ENCODE measurements at places on chromosomes 13 and 19.
A peak's percentile ranks its signal among the peaks of the same experiment; 100 is the strongest.

DNA sequence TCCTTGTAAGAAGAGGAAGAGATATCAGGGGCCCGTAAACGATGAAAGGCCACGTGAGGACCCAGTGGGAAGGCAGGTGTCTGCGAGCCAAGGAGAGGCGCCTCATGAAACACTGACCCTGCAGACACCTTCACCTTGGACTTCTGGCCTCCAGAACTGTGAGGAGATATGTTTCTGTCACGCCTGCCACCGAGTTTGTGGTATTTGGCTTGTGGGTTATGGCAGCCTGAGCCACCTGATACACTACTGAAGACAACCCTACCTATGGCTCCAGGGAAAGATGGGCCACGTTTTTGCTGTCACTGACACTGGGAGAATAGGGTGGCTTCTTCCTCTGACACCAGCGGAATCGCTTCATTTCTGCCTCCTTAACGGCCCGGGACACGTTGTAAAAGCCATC, 217.5 kb upstream of the MAB21L1 start:
- DNase-seq: no peak

DNA sequence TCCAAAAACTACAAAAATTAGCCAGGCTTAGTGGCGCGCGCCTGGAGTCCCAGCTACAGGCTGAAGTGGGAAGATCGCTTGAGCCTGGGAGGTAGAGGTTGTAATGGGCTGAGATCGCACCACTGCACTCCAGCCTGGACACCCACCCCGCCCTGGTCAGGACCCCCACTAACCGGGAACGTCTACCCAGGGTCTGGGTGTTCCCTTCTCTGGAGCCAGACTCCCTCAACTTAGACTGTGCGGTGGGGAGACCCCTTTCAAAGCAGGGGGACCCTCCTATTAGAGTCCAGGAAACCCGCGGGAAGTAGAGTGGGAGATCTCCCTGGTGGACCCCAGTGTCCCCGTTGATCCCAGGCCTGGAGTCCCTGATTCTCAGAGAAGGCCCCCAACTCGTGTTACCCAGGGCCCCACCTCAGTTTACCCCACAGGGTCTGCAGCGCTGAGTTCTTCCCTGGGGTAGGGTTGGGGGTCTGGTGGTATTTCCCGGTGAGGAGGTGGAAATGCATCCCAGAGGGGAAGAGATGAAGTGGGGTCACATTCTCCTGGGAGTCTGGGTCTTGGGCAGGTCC, 6.1 kb upstream of the ARRDC2 start:
- DNase-seq: no peak

DNA sequence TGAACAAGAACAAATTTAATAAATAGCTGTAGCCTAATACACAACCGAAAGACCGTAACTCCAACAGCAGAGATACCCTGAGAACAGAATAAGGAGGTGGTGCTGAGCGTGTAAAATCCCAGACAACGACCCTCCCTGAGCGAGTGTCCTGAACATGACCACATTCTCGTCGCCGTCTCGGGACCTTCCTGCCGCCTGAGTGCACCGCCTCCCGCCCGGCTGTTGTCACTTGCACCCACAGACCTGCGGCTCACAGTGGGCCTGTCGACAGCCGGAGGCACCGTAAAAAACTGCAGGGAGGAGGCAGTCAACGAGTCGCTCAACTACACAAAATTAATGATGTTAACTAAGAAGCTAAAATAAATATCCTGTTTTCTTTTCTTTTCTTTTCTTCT, 35.8 kb upstream of the GRTP1 start:
- no peak for DNase-seq

DNA sequence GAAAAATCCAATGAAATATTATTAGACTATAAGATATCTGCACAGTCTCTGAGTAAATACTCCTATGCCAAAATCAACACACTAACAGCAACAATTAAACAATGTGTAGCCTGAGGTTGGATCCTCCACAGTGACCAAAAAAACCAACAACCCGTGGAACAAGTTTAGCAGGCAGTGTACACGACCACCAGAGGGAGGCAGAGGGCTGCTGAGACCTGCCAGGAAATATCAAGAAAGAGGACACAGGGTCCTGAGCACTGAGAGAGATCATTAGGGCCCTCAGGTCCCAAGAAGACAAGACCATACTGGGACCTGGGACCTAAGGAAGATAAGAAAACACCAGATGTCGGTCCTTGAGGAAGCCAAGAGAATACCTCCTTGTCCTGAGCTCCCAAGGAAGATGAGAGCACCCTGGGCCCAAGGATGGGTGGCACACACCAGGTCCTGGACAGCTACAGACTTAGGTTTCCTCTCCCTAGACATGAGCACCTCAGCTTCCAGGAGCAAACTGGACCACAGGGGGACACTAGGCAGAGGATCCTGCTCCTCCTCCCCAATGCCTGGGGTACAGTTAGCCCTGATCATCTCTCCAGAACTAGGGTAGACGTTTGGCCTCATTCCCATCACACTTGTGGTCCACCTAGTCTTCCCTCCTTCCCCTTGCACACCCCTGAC, 822 bp upstream of the ZNF274 start:
- no peak for DNase-seq

GRCh38 chr13:93268327-93269028, 41.9 kb downstream of the GPC6 start:
- no peak for DNase-seq

DNA sequence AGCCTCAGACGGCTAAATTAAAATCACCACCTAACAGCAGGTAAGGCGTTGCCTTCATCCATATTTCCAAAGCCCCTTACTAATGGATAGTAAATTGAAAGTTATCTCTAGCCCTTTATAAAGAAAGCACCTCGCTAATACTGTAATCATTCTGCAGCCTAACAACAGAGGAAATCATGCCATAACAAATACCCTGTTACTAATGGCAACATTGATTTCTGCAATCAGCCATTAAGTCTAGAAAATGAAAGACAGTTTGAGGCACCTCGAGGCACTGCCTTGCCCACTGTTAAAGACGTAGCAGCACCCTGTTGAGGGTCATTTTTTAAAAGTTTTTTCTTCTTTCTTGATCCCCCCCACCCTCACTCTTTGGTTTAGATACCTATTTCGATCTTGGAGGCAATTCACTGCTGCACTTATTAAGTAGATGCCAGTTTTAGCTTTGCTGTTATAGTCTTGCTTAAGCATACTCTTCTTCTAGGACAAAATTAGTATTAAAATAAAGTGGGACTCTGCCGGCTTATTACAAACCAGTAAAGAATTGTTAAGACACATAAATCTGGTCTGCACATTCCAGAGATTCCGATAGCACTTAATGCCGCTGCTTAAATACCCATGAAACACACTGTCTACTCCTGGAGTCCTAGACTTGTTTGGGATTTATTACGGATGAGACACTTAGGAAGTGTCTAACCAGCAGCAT, 74.8 kb downstream of the ZNF536 start:
- DNase-seq: peak; percentile 16

DNA sequence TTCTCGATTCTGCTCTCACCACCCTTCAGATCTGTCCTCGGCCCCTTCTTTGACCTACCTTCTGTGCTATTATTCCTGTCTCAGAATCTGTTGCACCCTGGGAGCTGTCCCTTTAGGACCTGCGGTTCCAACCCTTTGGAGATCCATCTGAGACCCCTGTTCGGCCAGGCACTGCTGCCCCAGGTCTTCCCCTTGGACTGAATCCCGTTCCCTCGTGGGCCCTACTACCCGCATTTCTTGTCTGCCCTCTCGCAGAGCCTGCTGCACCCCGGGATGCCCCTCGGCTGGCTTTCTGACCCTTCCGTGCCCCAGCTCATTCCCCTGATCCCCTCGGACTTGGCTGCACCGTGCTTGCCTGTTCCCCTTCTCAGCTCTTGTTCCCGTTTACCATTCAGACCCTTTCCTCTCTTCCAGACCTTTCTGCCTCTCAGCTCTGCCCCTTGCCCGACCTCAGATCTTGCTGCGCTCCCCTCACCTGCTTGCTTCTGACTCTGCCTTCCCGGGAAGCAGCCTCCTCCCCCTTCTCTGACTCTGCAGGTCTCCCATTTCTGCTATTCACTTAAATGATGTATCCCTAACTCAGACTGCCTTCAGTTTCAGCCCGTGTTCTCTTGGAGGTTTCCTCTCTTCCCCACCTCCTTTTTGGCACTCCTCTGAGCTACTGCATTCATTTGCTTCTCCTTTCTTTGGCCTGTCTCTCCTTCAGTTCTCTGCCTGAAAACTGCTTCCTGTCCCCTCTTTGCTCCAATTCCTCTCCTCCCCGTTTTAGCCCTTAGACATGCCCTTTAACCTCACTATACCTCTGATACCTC, 1.1 kb downstream of the ARHGAP35 start:
- no peak for DNase-seq

GRCh38 chr13:108444448-108444847, 174.9 kb downstream of the TNFSF13B start:
- no peak for DNase-seq

GRCh38 chr19:5313307-5313706, 27.3 kb downstream of the PTPRS start:
- no peak for DNase-seq

Measured in SK-N-MC (cell line).